ENCODE measurements at places on chromosomes 5 and 9.

- DNase-seq = no peak
Measured at GRCh38 chr9:90578126-90578815, 64.4 kb downstream of the DIRAS2 start.

GRCh38 chr9:13971415-13971814, 342.5 kb downstream of the NFIB start:
- DNase-seq = no peak

- no peak for DNase-seq
Measured at GRCh38 chr5:149907828-149908227, 36.8 kb downstream of the PDE6A start.

- DNase-seq = no peak
Measured at GRCh38 chr9:6673326-6674025, 27.9 kb upstream of the GLDC start.

DNA sequence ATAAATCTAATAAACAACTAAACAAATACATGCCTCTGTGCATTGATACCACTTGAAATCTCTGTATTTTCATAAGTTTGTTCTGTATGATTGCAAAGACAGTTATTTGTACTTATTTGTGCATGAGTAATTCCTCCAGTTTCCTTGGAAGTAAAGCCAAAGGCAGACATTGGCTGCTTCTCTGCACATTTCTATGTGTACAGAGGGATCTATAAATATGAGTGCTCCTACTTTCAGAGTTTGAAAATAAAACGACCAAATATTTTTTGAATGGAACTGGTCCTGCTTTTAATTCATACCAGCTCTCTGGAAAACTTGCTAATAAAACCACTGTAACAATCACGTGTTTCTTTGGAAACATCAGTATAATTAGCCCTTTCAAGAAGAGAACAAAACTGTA, 306.5 kb downstream of the MAN2A1 start:
- DNase-seq = no peak

DNA sequence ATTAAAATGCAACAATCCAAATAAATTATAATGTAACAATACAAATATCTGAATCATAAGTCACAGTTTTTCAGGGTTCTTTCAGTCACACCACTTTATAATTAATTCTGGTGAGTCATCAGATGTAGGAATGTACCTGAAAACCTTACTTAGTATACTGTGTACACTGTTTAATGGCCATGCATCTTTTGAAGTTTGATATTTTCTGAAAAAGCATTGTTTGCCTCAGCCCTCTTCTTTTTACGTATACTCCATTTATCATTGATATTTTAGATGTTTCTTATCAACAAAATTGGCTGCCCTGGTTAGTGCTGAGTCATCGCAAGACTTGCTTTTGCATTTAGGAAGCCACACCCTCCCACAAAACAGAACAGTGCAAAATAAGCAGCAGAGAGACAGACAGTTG, 218.6 kb downstream of the PJA2 start:
- DNase-seq = no peak

- no peak for DNase-seq
Measured at GRCh38 chr5:137462816-137463520, 36.2 kb downstream of the SPOCK1 start.

DNA sequence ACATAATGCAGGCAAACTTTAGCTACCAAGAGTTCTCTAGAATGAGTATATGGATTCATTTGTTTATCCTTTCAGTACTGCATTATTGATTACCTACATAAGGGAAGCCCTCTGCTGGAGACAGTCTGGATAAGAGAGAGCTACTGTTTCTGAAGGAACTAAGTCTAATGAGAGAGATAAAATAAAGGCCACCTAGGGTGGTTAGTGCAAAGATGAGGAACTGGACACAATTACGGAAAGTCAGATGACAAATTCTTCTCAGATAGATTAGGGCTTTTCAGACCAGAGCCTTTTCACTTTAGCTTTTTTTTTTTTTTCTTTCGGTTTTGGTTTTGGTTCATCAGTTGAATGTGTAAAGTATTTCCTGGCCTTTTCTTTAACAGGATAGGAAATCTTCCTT, 31.3 kb downstream of the ISOC1 start:
- DNase-seq = no peak

DNA sequence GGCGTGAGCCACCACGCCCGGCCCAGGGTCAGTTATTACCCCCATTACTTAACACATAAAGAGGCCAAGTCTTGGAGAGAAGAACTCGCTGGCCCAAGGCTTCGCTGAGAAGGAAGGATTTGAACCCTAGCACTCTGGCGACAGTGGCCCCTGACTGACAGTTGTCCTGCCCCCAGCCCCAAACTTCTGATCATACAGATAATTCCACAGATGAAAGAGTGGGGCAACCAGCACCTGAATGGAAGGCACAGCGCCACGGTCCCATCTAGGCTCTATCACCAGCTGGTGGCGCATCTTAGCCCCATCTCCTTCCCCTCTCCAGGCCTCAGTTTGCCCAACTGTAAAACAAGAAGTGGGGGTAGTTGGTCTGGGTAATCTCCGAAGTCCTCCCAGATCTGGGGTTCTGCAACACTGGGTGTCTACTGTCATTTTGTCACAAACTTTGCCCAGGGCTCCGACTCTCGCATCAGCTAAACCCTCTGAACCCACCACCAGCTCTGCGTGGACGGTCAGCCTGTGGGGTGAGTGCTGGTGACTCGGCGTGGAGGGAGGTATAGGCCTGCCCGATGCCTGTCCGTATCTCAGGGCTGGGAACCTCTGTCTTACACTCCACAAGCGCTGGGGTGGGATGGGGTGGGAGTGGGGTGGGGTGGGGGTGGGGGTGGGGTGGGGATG, 209.3 kb downstream of the C9orf50 start:
- no peak for DNase-seq

DNA sequence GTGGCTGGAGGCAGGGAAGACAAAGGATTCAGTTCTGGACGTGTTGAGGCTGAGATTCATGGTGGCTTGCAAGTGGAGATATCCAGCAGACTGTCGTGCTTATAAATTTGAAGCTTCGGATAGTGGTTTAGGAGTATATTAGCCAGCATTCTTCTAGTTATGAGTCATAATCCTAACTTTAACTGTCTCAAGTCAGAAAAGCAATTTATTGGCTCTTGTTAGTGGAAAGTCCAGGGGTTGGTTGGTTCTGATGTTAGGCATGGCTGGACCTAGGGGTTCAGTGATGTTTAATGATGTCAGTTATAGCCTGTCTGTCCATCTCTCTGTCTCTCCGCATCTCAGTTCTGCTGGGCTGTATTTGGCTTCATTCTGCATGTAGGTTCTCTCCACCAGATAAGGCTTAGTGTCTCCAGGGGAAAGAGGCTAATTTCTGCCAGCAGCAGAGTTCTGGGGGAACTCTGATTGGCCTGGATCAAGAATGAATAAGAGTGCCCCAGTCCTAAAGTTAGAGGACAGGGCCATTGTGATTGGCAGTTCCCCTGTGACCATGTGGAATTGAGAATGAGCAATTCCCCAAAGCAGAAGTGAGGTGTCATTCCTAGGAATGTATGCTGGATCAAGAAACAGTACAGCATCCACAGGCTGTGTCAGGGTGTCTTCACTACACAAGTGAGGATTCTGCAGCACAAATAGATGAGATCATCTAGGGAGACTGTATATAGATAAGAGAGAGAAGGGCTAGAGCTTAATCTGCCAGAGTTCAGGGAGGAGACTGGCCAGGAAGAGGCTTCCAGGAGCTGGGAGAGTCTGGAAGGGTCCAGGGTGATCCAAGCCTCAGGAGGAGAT, 72.9 kb upstream of the SHB start:
- DNase-seq = no peak

DNA sequence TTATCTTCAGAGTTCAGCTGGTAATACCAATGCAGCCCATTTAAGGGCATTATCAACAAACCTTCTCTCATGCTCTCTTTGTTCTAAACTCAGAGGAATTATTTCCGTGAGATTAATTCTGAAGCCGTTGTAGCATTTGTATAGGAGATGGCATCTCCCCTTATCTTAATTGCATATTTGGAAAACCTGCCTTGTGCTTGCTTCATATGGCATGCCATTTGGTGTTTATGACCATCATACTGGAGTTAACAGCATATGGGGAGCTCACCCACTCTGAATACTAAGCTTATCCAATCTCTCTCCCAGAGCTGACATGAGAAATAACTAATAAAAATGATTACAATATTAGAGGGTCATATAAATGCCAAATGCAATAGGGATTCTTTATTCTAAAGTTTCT, 243.2 kb downstream of the BRINP1 start:
- no peak for DNase-seq

- DNase-seq = no peak
Measured at GRCh38 chr5:179494774-179495526, 55.4 kb upstream of the RUFY1 start.

GRCh38 chr9:110869931-110870330, 168.3 kb downstream of the LPAR1 start:
- no peak for DNase-seq

DNA sequence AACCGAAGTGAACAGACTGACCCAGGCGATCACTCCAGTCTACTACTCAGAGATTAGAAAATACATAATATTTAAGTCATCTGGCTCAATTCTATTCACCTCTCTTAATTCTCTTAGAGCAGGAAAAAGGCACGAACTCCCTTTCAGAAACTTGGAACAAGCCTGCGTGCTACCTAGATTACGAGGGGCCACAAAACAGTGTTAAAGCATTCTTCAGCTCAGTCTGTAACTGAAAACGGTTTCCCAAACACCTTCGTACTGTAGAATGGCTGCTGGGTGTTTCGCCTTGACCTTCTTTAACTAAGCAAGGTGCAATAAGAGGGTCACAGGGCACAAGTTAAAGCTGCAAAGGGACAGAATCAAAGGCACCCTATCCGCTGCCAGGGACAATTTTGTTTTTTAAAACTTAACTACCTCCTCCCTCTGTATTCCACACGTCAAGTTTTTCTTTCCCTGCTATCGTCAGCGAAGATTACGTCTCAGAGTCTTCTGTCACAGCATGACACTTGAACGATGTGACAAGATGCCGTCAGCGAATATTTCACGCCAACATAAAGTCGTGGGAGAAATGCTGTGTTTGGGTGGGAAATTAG, 687 bp downstream of the LYSMD3 start:
- no peak for DNase-seq

Data from NCI-H526 treated with DMSO at 0.1 percent for 48 hours (cell line).